B cell (primary cell): ENCODE measurements at places on chromosomes 2 and 18.

- DNase-seq: no peak
These were observed 21.9 kb upstream of the CERS6 start for GRCh38 chr2:168434146-168434545.

GRCh38 chr18:50696929-50697328 lies 122.9 kb downstream of the MRO start:
- no peak for DNase-seq

DNA sequence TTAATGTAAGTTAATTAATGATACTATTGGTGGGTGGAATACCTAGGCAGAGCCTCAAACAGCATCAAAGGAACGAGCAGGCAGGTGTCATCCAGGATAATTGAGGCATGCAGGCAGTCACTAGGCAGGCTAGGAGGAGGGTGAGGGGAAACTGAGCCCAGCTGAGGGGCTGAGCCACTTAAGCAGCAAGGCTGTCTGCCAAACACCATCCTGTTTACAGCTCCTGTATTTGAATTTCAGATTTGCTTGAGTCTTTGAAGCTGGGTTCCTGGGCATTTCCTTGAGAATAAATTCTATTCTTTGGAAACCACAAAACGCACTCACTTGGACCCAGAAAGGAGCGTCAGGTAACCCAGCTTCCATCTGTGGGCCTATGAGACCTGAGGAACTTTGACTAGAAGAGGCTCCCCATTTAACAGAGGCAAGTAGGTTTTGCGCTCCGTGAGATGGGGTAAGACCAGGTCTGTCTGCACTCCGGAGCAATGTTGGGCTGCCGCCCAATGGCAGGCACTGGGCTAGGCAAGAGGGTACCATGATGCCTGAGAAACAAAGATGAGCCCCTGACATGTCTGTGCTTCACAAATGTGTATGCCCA lies 2.0 kb downstream of the EDAR start:
- DNase-seq: no peak

DNA sequence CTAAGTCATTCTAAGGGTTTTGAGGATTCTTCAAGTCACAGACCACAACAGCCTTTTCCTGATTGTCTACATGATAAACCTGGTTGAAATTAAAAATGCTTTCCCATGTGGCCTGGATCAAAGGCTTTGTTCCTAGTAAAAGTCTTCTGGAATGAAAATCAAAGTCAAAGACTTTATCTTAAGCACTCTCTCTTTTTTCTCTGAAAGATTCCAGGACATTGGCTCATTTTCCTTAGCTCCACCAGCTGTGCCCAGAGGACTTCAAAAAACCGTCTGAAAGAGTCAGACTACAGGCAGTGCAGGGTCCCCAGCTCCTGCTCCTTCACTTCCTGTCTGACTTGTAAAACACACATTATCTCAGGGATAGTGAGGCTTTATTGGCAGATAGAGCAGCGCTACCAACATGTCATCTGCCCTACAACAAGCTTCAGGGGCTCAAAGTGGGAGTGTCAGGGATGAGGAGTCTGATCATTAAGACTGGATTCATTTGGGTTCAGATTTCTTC lies 148.2 kb downstream of the ESCO1 start:
- no peak for DNase-seq

DNA sequence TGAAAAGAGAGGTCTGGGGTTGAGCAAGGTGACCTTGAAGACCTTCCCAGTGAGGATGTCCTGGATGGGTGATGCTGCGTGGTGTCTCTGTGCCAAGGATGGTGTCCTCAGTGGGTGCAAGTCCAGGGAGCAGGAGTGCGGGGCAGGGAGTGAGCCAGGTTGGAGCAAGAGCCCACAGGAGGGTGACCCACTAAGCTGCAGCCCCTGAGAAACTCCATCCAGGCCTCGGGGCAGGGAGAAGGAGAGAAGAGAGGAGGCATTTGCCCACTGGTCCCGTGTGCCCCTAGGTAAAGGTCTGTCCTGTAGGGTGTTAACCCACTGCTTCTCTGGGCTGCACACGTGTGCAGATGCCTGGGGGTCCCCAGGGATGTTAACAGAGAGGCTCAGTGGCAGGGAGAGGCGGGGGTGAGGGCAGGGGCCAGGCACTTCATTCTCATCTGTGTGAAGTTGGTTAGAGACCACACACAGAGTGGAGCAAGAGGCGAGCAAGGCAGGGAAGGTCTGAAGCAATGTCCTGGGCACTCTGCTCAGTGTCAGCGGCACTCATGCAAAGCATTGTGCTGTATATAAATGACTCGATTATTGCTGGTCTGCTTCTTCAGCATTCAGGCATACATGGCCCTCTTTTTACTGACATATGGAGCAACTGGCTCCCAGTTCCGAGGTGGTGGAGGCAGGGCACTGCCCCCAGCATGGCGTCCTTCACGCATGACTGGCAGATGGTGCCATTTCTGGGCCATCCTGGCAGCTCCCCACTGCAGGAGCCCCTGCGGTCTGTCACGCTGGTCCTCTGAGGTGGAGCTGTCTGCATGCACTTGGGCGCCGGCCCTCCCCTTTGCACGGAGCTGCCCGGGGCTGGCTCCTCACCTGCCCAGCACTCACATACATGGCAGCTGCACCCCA lies 117.2 kb upstream of the HS6ST1 start:
- DNase-seq: no peak

GRCh38 chr2:181570833-181571661 lies 85.9 kb downstream of the CERKL start:
- DNase-seq: no peak

GRCh38 chr18:67589325-67589724 lies 72.8 kb upstream of the DSEL start:
- no peak for DNase-seq

DNA sequence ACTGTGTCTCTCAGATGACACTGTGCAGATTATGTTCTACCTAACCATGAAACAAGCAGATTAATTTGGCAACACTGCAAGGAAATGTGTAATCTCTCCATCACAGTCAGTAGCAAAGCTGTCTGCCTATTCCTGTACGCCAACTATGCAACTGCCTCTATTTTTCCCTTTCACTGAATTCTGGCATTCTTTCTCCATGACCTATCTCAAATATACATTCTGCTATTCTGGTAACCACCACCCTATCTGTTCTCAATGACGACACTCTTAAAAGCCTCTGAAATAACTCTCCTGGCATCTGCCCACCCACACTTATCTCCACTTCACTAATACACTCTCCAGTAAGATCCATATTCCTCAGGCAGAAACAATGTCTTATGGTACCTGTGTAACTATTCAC lies 78.7 kb downstream of the ABCA12 start:
- no peak for DNase-seq

GRCh38 chr18:25493401-25493800 lies 141.4 kb upstream of the ZNF521 start:
- no peak for DNase-seq
